ENCODE measurements at places on chromosomes 2 and 18.

- H3K36me3 ChIP-seq, result no peaks in the 10 kb centered on the region
- peaks cover 20% of the 10 kb centered on the region for H3K4me1 ChIP-seq
- H3K27ac ChIP-seq, result peak overlapping the region; percentile 44
- peaks cover 2% of the 10 kb centered on the region for H3K27me3 ChIP-seq
- peak; percentile 92 for DNase-seq
These were observed 194.2 kb downstream of the INHBB start for GRCh38 chr2:120539937-120540718.

GRCh38 chr18:22846088-22846683 lies 86.9 kb upstream of the RBBP8 start:
- DNase-seq, result peak; percentile 25
- no peaks in the 10 kb centered on the region for H3K27me3 ChIP-seq
- no peak overlapping the region for H3K4me3 ChIP-seq
- peaks cover 3% of the 10 kb centered on the region for H3K4me1 ChIP-seq

DNA sequence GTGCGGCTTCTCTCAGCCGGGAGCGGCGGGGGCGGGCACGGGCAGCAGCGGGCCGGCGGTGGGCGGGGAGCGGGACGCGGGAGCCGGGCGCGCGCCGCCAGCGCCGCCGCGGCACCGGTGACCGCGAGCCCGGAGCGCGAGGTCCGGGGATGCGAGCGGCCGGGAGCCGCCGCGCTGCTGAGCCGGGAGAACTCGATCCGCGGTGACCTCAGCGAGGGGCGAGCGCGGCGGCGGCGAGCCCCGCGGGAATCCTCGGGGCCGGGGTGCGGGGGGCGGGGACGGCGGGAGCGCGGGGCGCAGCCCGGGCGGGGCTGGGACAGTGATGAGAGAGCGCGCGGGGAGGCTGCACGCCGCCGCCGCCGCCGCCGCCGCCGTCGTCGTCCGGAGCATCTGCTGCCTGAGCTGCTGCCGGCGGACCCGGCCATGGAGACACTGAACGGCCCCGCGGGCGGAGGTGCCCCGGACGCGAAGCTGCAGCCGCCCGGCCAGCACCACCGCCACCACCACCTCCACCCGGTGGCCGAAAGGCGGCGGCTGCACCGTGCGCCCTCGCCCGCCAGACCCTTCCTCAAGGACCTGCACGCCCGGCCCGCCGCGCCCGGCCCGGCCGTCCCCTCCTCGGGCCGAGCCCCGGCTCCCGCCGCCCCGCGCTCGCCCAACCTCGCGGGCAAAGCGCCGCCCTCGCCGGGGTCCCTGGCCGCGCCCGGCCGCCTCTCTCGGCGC lies at the start of gene MTCL1:
MTCL1 (plus strand) TSS at position 319 of the 723 bp plus-strand sequence; CDS start at position 424, 105 bp downstream.
- H3K27me3 ChIP-seq, result no peaks in the 10 kb centered on the region
- peaks cover 11% of the 10 kb centered on the region for H3K36me3 ChIP-seq

DNA sequence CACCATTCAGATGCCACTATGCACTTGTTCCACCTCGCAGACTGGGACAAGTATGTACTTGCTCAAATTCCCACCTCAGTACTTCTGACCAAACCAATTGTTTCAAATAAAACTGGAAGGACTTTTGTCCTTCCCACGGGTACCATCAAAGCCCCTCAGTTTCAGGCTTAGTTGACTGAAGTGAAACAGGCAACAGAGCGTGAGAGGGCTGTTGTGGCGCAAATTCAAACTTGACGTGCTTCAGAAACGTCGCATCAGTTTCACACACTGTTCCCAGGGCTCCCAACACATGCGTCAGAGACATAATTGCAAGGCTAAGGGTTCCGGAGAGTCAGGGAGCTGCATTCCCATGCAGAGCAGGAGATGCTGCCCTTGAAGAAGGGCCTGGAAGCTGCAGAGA lies 33.7 kb downstream of the RNF152 start:
- H3K36me3 ChIP-seq, result 0 out of 2 replicates have a peak, but pooled peaks cover 5% of the 10 kb centered on the region
- no peak for DNase-seq
- H3K27me3 ChIP-seq, result no peaks in the 10 kb centered on the region
- H3K4me1 ChIP-seq, result peaks cover 5% of the 10 kb centered on the region
- H3K4me3 ChIP-seq, result no peak overlapping the region

DNA sequence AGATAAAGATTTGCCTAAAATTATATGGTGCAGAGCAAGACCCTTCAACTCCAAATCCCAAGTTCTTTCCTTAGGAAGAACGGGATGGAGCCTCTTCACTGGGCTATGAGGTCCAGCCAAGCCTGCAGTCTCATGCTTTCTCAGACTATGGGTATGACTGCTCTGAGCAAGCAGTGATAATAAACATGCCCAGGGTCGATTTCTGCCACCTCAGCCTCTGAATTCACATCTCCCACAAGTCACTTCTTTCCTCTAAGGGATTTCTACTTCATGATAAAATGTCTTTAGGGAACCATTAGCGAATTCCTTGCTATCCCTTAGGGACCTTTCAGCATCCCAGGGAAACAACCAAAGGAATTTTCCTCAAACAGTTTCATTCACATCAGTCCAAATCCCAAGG lies 94.8 kb downstream of the GFPT1 start:
- H3K27ac ChIP-seq, result no peak overlapping the region
- peaks cover 10% of the 10 kb centered on the region for H3K4me1 ChIP-seq
- DNase-seq, result peak; percentile 46

DNA sequence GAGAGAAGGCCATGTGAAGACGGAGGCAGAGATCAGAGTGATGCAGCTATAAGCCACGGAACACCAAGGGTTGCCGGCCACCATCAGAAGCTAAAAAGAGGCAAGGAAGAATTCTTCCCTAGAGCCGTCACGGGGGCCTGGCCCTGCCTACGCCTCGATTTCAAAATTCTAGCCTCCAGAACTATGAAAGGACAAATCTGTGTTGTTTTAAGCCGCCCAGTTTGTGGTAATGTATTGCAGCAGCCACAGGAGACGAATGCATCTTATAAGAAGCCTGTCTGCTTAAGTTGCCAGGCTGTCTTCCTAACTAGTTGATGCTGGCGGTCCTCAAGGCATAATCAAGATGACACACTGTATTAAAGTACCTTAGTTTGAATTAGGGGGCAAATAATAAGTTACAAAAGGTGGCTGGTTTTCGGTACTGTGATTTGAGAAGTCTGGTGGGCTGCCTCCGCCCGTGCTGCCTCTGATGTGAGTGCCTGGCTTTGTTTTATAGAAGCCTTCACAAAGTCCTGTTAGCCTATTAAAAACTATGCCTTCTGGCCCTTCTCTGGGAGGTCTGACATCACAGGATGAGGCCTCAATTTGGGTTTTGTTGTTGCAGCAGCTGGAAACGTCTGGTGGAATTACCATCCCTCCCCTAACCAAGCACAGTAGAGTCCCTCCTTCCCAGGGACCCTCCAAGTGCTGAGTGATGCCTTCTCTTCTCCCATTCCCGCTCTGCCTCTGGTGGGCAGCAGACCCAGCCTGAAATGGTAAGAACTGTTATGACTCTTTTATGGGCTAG lies 53.6 kb downstream of the SRD5A2 start:
- H3K27ac ChIP-seq, result no peak overlapping the region
- no peaks in the 10 kb centered on the region for H3K36me3 ChIP-seq
- no peak overlapping the region for H3K4me3 ChIP-seq
- no peak for DNase-seq
- H3K4me1 ChIP-seq, result no peaks in the 10 kb centered on the region
- H3K27me3 ChIP-seq, result peaks cover 12% of the 10 kb centered on the region

- DNase-seq, result no peak
- no peaks in the 10 kb centered on the region for H3K27me3 ChIP-seq
- peaks cover 23% of the 10 kb centered on the region for H3K36me3 ChIP-seq
- H3K4me1 ChIP-seq, result peaks cover 12% of the 10 kb centered on the region
- no peak overlapping the region for H3K4me3 ChIP-seq
- H3K27ac ChIP-seq, result no peak overlapping the region
These were observed 152.5 kb upstream of the RASGRP3 start for GRCh38 chr2:33323957-33324356.

- no peak overlapping the region for H3K27ac ChIP-seq
- H3K4me3 ChIP-seq, result no peak overlapping the region
- 0 out of 2 replicates have a peak, but pooled peaks cover 2% of the 10 kb centered on the region for H3K27me3 ChIP-seq
- no peak for DNase-seq
- H3K4me1 ChIP-seq, result no peaks in the 10 kb centered on the region
These were observed 48.7 kb upstream of the FZD7 start for GRCh38 chr2:201984800-201985525.

- no peaks in the 10 kb centered on the region for H3K4me1 ChIP-seq
- DNase-seq, result no peak
- H3K27ac ChIP-seq, result no peak overlapping the region
- H3K36me3 ChIP-seq, result no peaks in the 10 kb centered on the region
- H3K27me3 ChIP-seq, result peaks cover 15% of the 10 kb centered on the region
- H3K4me3 ChIP-seq, result no peak overlapping the region
These were observed 53.2 kb upstream of the CNGA3 start for GRCh38 chr2:98293030-98293429.

- H3K27me3 ChIP-seq, result peaks cover 10% of the 10 kb centered on the region
- no peak overlapping the region for H3K4me3 ChIP-seq
These were observed 213.0 kb downstream of the SP3 start for GRCh38 chr2:173752152-173752551.

DNA sequence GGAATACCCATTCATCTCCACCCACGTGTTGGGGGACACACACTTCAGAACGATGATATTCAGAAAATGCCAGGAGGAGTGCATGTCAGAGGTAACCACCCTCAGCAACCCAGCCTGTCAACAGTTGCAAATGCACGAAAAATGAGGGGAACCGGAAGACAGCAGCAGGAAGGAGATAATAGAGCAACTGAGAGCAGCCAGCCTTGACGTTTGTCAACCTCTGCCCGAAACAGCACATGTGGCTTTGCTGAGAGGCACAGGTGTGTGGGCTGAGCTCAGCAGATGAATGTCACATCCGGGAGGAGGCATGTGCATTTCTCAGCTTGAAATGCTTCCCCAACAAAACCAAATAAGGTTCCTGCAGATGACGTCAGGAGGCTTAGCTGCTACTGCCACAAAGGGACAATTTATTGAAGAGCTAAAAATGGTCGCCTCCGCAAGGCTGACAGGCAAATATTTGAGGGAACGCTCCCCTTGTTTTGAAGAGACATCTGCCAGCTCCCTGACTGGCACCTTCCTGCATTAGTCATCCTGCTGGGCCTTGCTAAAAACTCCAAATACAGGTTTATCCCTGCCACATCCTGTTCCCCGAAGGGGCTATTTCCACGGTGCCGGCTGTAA lies 419.0 kb downstream of the NBAS start:
- DNase-seq, result peak; percentile 8
- no peaks in the 10 kb centered on the region for H3K27me3 ChIP-seq
- H3K4me1 ChIP-seq, result no peaks in the 10 kb centered on the region
- H3K27ac ChIP-seq, result no peak overlapping the region
- H3K36me3 ChIP-seq, result no peaks in the 10 kb centered on the region

DNA sequence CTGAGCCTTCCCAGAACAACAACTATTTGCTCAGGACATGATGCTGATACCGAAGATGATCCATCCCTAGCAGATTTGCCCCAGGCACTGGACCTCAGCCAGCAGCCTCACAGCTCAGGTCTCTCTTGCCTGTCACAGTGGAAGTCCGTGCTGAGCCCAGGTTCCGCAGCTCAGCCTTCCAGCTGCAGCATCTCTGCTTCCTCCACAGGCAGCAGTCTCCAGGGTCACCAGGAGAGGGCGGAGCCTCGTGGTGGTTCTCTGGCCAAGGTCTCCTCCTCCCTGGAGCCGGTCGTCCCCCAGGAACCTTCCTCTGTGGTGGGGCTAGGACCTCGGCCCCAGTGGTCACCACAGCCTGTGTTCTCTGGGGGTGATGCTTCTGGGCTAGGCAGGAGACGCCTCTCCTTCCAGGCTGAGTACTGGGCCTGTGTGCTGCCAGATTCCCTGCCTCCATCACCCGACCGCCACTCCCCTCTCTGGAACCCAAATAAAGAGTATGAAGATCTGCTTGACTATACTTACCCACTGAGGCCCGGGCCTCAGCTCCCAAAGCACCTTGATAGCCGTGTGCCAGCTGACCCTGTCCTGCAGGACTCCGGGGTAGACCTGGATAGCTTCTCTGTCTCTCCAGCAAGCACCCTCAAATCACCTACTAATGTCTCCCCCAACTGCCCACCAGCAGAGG lies 15.4 kb downstream of the CEP68 start:
- H3K27me3 ChIP-seq, result no peaks in the 10 kb centered on the region
- no peak overlapping the region for H3K27ac ChIP-seq
- H3K4me1 ChIP-seq, result peaks cover 32% of the 10 kb centered on the region
- no peak for DNase-seq

GRCh38 chr2:38835015-38835601 lies 40.6 kb downstream of the DHX57 start:
- peak; percentile 28 for DNase-seq
- no peaks in the 10 kb centered on the region for H3K27me3 ChIP-seq
- no peaks in the 10 kb centered on the region for H3K4me1 ChIP-seq
- no peak overlapping the region for H3K27ac ChIP-seq

GRCh38 chr18:363301-364085 lies 95.6 kb upstream of the THOC1 start:
- peak; percentile 20 for DNase-seq
- H3K36me3 ChIP-seq, result no peaks in the 10 kb centered on the region
- H3K4me1 ChIP-seq, result no peaks in the 10 kb centered on the region
- no peak overlapping the region for H3K4me3 ChIP-seq
- H3K27me3 ChIP-seq, result peaks cover 15% of the 10 kb centered on the region

DNA sequence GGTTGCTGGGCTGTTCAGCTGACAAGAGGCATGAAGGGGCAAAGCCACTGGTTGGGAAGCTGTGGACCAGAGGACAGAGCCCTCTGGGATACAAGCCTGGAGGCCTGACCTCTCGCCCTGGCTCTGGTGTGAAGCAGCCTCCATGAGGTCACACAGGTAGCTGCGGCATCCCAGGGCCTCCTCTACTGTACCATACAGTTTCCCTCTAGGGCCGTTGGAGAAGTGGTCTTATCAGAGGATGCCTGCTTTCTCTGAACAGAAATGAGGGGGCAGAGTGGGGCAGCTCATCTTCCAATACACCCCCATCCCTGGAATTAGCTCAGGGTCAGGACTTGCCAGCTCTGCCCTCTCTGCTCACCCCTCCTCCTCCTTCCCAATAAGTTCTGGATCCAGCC lies 135.1 kb upstream of the SMAD2 start:
- H3K27me3 ChIP-seq, result peaks cover 4% of the 10 kb centered on the region
- H3K4me3 ChIP-seq, result no peak overlapping the region
- no peak for DNase-seq
- no peaks in the 10 kb centered on the region for H3K36me3 ChIP-seq

DNA sequence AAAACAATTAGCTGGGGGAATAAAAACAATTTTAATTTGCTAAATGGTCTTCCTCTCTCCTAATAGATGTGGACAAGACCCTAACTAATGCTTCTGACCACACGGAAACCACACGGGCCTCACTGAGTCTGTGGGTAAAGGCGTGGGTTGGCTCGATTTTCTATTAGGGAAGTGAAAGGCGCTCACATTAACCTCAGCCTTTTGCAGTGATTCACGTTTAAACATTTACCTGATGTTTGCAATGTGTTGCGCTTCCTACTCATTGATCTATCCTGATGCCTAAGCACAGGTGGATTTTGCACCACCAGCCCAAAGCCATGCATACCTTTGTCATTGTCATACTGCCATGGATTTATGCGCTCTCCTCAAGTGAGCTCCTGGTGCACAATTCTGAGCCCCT lies 35.6 kb upstream of the NRP2 start:
- peaks cover 5% of the 10 kb centered on the region for H3K4me1 ChIP-seq
- H3K36me3 ChIP-seq, result no peaks in the 10 kb centered on the region
- DNase-seq, result no peak

- H3K4me3 ChIP-seq, result no peak overlapping the region
- DNase-seq, result no peak
- H3K27me3 ChIP-seq, result peaks cover 60% of the 10 kb centered on the region
- peaks cover 5% of the 10 kb centered on the region for H3K4me1 ChIP-seq
These were observed 111.6 kb downstream of the ATL2 start for GRCh38 chr2:38265461-38265860.

All from IMR-90 (cell line).